Natural killer cell (primary cell): ENCODE measurements at places on chromosomes 3 and 15. TPM values are rescaled to one million over a fixed set of nuclear protein-coding genes. Genes with fewer than 3 reads are reported as not detected.
A peak's percentile ranks its signal among the peaks of the same experiment; 100 is the strongest.

- H3K27me3 ChIP-seq, result peaks cover 2% of the 10 kb centered on the region
- peak overlapping the region; percentile 61 for H3K27ac ChIP-seq
- no peak for DNase-seq
- H3K4me1 ChIP-seq, result no peaks in the 10 kb centered on the region
- no peak overlapping the region for H3K4me3 ChIP-seq
Measured at GRCh38 chr3:160665784-160666526, 11.0 kb upstream of the ARL14 start.

GRCh38 chr15:87492321-87492720, 764.2 kb downstream of the NTRK3 start:
- no peak overlapping the region for H3K27ac ChIP-seq
- no peaks in the 10 kb centered on the region for H3K4me1 ChIP-seq
- H3K4me3 ChIP-seq, result no peak overlapping the region
- DNase-seq, result no peak
- H3K36me3 ChIP-seq, result no peaks in the 10 kb centered on the region
- no peaks in the 10 kb centered on the region for H3K27me3 ChIP-seq

GRCh38 chr3:39668420-39668819, 141.0 kb upstream of the MYRIP start:
- H3K4me1 ChIP-seq, result no peaks in the 10 kb centered on the region
- no peaks in the 10 kb centered on the region for H3K36me3 ChIP-seq
- H3K27me3 ChIP-seq, result no peaks in the 10 kb centered on the region
- no peak overlapping the region for H3K4me3 ChIP-seq
- no peak overlapping the region for H3K27ac ChIP-seq
- DNase-seq, result no peak

DNA sequence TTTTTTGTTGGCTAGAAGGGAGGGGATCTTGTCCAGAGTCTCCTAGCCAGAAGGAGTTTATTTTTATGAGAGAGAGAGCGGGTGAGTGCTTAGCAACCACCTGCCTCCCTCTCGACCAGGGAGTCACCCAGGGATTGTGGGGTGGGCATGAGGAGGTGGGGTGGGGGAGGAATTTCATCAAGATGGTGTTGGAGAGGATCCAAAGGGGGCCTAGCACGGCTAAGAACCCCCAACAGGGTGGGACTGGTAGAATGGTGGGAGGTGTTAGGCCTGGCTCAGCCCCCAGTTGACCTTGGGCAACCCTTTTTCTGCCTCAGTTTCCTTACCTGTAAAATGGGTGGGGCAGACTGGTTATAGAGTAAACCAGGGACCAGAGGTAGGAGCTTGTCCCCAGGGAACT, 1.8 kb downstream of the SLC6A6 start:
- no peaks in the 10 kb centered on the region for H3K36me3 ChIP-seq
- H3K27ac ChIP-seq, result no peak overlapping the region
- H3K4me1 ChIP-seq, result peaks cover 35% of the 10 kb centered on the region
- H3K27me3 ChIP-seq, result no peaks in the 10 kb centered on the region
- no peak overlapping the region for H3K4me3 ChIP-seq

- H3K36me3 ChIP-seq, result peaks cover 56% of the 10 kb centered on the region
- H3K27ac ChIP-seq, result no peak overlapping the region
- no peaks in the 10 kb centered on the region for H3K4me1 ChIP-seq
- H3K4me3 ChIP-seq, result no peak overlapping the region
- H3K27me3 ChIP-seq, result no peaks in the 10 kb centered on the region
Measured at GRCh38 chr15:52660192-52660591, 19.0 kb downstream of the ATOSA start.

GRCh38 chr15:60936186-60936585, 292.9 kb downstream of the RORA start:
- no peak for DNase-seq
- no peaks in the 10 kb centered on the region for H3K4me1 ChIP-seq
- H3K4me3 ChIP-seq, result no peak overlapping the region
- no peaks in the 10 kb centered on the region for H3K36me3 ChIP-seq

DNA sequence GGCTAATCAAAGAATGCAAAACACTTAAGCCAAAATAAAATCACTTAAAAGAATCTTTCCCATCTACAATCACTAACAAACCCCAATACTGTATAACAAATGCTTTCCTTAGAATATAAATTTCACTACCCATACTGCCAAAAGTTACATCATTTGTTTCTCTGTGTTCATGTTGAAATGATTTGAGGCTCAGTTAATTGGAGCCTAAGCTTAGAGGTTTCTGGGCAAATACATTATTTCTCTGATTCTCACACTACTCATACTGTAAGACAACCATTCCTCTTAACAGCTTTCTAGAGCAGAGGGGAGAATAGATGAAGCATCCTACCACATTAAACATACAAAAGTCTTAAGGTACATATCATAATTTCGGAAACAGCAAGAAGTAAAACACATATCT, 2.1 kb downstream of the RIOX2 start:
- peaks cover 12% of the 10 kb centered on the region for H3K4me1 ChIP-seq
- H3K4me3 ChIP-seq, result no peak overlapping the region
- DNase-seq, result no peak
- no peak overlapping the region for H3K27ac ChIP-seq

DNA sequence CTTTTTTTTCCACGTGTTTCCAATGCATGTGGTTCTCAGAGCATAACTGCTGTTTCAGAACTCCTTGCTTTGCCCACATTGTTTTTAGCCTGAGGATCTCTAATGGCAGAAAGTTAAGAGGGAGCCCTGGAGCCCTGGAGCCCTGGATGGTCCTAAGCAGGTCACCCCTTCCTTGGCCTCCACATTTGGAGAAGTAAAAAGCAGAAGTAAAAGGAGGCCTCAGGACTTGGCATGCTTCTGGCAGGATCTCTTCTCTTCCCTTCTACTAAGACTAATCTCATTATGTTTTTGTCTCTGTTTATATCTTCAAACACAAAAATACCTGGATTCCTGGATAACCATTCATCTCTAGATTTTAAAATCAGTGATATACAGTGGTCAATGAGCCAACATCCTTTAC, 50.1 kb downstream of the P2RY1 start:
- no peaks in the 10 kb centered on the region for H3K4me1 ChIP-seq
- DNase-seq, result no peak
- H3K36me3 ChIP-seq, result no peaks in the 10 kb centered on the region

DNA sequence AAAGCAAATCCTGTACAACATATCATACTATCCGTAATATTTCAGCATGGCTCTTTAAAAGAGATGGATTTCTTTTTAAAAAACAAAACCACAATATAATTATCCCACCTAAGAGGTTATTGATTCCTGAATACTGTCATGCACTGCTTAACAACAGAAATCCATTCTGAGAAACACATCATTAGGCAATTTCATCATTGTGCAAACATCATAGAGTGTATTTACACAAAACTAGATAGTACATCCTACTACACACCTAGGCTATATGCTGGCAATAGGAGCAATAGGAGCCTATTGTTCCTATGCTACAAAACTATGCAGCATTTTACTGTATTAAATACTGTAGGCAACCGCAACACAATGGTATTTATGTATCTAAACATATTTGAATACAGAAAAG, 242.0 kb downstream of the NEK10 start:
- no peak for DNase-seq
- no peak overlapping the region for H3K27ac ChIP-seq
- H3K27me3 ChIP-seq, result no peaks in the 10 kb centered on the region
- H3K4me1 ChIP-seq, result no peaks in the 10 kb centered on the region

DNA sequence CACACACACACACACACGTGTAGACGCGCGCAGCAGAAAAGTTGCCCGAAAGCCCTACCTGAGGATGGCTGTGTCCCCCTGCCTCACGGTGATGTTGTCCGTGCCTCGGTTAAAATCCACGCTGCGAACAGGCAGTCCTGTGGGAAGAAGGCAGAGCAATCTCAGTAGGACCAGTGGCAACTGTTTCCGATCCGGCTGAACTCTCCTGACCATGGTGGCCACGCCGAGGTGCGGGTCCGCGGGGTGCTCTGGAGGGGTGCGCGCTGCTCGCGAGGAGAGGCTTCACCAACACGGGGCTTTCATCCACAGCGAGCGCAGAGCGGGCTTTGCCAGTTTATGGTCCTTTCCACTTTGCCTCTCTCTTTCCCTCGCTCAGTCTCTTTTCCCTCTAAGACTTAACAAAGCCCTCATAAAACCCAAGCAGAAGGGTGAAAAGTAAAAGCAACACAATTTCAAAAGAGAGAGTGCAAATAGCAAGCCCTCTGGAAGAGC, 422 bp downstream of the LSAMP start:
- no peaks in the 10 kb centered on the region for H3K4me1 ChIP-seq
- no peaks in the 10 kb centered on the region for H3K27me3 ChIP-seq
- H3K36me3 ChIP-seq, result no peaks in the 10 kb centered on the region
- DNase-seq, result no peak
- no peak overlapping the region for H3K27ac ChIP-seq

GRCh38 chr3:106611841-106612240, 743.0 kb upstream of the CBLB start:
- DNase-seq, result no peak
- H3K27me3 ChIP-seq, result no peaks in the 10 kb centered on the region
- H3K36me3 ChIP-seq, result no peaks in the 10 kb centered on the region

- no peak overlapping the region for H3K27ac ChIP-seq
- no peak overlapping the region for H3K4me3 ChIP-seq
- peaks cover 40% of the 10 kb centered on the region for H3K4me1 ChIP-seq
- H3K27me3 ChIP-seq, result peaks cover 13% of the 10 kb centered on the region
- peak; percentile 23 for DNase-seq
Measured at GRCh38 chr15:48966595-48967301, 3.0 kb upstream of the SHC4 start.

- DNase-seq, result no peak
- H3K4me1 ChIP-seq, result no peaks in the 10 kb centered on the region
- no peak overlapping the region for H3K27ac ChIP-seq
- no peak overlapping the region for H3K4me3 ChIP-seq
Measured at GRCh38 chr3:133783762-133784161, 21.9 kb upstream of the SRPRB start.

DNA sequence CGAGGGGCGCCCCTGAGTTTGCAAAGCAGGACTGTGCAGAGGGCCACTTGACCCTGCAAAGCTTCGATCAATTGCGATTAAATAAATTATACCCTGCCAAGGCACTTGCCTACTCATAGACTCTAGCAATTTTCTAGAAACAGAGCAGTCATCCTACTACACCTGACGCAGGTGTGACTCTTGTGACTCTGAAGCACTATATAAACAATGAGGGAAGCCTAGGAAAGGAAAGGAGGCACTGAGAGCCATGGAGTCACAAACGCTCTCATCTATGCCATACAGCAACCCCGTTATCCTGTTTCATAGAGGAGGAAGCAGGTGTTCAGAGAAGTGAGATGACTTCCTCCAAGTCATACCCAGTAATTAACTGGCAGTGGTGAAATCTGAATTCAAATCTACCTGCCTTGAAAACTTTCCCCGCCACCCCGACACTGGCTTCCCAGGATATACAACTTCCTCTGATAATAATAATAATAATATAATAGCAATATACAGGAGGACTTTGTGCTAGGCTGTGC, 14.4 kb downstream of the ARHGEF3 start:
- peaks cover 5% of the 10 kb centered on the region for H3K36me3 ChIP-seq
- no peaks in the 10 kb centered on the region for H3K27me3 ChIP-seq
- peak; percentile 43 for DNase-seq
- H3K4me3 ChIP-seq, result no peak overlapping the region

DNA sequence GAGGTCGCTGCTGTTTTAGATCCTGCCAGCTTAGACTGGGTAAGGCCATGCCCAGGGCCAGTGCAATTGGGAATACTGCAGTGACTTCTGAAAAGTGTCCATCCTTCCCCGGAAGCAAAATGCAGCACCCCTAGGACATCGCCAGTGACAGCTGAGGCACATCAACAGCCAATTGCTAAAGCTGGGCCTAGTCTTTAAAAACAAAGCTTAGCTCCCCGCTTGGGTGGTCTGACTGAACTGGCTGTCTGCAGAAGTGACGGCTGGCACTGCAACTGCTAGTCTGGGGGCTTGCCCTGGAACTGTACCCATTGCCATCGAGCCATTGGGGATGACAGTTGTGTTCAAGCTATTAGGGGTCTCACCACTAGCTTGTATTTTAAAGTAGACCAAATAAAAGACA, 4.3 kb downstream of the LYSMD4 start:
- no peak for DNase-seq
- no peaks in the 10 kb centered on the region for H3K27me3 ChIP-seq
- peaks cover 12% of the 10 kb centered on the region for H3K4me1 ChIP-seq
- no peak overlapping the region for H3K27ac ChIP-seq
- peaks cover 2% of the 10 kb centered on the region for H3K36me3 ChIP-seq

- H3K27me3 ChIP-seq, result no peaks in the 10 kb centered on the region
- H3K4me1 ChIP-seq, result no peaks in the 10 kb centered on the region
- no peak for DNase-seq
Measured at GRCh38 chr3:71956716-71957115, 171.8 kb upstream of the PROK2 start.

DNA sequence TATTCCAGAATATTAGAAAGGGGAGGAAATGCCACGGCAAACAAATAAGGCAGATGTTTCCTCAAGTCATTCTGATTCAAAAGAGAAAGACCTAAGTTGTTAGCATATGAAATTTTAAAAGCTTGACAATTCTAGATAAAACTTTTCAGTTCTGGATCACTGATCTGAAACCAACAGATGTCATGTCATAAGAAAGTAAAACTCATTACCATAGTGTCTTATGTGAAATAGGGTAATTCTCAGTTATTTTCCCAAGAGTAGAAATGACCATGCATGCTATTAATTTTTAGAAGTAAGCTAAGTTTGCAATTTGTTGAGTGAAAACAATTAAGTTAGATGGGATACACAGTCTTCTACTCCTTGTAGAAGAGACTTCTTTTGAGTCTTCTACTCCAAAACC, 630.3 kb downstream of the NAALADL2 start:
- no peaks in the 10 kb centered on the region for H3K36me3 ChIP-seq
- H3K27me3 ChIP-seq, result no peaks in the 10 kb centered on the region

- no peak for DNase-seq
- no peaks in the 10 kb centered on the region for H3K36me3 ChIP-seq
- no peaks in the 10 kb centered on the region for H3K4me1 ChIP-seq
- no peaks in the 10 kb centered on the region for H3K27me3 ChIP-seq
- no peak overlapping the region for H3K4me3 ChIP-seq
Measured at GRCh38 chr3:169118666-169119370, 544.7 kb downstream of the MECOM start.

DNA sequence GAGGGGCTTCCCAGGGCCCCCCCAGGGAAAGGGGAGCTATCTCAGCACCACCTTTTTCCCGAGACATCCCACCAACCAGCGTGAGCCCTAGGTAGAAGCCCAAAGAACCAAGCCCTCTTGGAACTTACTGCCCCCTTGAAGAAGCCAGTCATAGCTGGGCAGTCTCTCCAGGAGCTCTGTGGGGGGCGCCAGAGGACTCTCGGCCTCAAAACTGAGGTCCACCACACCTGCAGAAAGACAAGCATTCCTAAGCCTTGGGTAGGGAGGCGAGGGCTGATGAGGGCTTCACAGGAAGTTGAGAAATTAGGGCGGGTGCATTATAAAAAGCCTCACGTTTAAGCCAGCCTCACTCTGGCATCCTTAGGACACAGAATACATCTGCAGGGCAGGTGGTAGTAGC, 9.0 kb downstream of the SSUH2 start:
- H3K27me3 ChIP-seq, result no peaks in the 10 kb centered on the region
- no peaks in the 10 kb centered on the region for H3K4me1 ChIP-seq
- no peak for DNase-seq
- no peak overlapping the region for H3K27ac ChIP-seq
- H3K4me3 ChIP-seq, result no peak overlapping the region

Gene DOCK3
- total RNA-seq, result 1.4 TPM

Gene KCNAB1
- total RNA-seq, result not detected

Gene PPM1L
- total RNA-seq, result 52.6 TPM

Gene STRA6
- not detected for total RNA-seq

Gene RARRES1
- not detected for total RNA-seq

Gene CIP2A
- 3.6 TPM for total RNA-seq

Gene PODXL2
- 2.2 TPM for total RNA-seq

Gene GOLGA8G
- total RNA-seq, result 0.11 TPM

Gene SAMD7
- not detected for total RNA-seq

Gene RETNLB
- not detected for total RNA-seq

Gene CAND2
- 0.52 TPM for total RNA-seq

Gene SLC28A2
- total RNA-seq, result not detected

Gene UBA7
- 336 TPM for total RNA-seq

Gene THBS1
- 27.1 TPM for total RNA-seq

Gene SPINT1
- 0.41 TPM for total RNA-seq

Gene IL17RE
- 1.5 TPM for total RNA-seq

Gene KCNH8
- 0.10 TPM for total RNA-seq
